Activated CD4-positive, alpha-beta T cell treated with anti-CD3 and anti-CD28 coated beads, Interleukin-2, amount 10 ng/mL, durations not matched to agents 24 days and 14 days (primary cell): ENCODE measurements at places on chromosomes 2 and 18. TPM values are rescaled to one million over a fixed set of nuclear protein-coding genes. Genes with fewer than 3 reads are reported as not detected.

SIX3 gene
- total RNA-seq = not detected in 2 replicates

LIMS4 gene
- total RNA-seq = not detected in 2 replicates

DNMT3A gene
- 97.4 and 102 TPM in 2 replicates for total RNA-seq

CRYGD gene
- not detected in 2 replicates for total RNA-seq
